ENCODE measurements at places on chromosomes 16 and 17. TPM values are rescaled to one million over a fixed set of nuclear protein-coding genes. Genes with fewer than 3 reads are reported as not detected.

Gene COIL
- total RNA-seq, result 9.4 TPM

Gene MYLK3
- total RNA-seq, result 230 TPM

Gene ENPP7
- total RNA-seq, result not detected

DNA sequence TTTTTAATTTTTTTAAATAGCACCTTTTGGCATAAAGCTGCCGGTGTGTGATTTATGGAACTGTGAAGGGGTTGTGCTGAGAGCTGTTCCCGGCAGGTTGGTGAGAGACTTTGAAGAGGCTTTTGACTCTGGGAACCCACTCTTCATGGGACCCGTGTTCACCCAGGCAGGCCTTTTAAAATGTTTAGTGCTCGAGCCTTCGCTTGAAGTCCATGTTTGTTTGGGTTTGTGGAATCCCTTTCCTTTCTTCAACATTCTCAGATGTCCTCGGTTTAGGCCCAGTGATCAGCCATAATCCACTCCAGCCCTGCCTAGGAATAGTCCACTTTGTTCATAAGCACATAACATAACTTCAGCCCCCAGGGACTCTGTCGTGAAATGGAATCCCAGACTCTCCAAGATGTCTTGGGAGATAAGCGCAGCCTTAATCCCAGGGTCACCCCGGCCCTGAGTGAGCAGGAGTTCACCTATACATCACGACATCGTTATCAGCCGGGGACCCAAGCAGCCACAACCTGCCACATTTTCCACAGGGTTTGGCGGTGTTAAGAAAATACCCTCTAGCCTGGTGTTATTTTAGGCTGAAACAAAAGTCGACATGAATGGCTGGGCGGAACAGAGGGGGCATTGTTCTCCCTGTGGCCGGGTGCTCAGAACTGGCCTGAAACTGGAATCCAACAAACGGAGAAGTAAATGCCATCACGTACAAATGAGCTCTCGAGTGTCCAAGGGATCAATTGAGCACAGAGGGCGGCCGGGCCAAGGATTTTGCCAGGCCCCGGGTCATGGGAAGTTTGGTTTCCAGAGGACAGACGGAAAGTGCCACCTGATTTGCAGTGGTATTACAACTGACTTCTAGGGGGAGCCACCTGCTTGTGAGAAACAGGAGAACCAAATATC lies 145.7 kb upstream of the IRX3 start:
- DNase-seq, result no peak

DNA sequence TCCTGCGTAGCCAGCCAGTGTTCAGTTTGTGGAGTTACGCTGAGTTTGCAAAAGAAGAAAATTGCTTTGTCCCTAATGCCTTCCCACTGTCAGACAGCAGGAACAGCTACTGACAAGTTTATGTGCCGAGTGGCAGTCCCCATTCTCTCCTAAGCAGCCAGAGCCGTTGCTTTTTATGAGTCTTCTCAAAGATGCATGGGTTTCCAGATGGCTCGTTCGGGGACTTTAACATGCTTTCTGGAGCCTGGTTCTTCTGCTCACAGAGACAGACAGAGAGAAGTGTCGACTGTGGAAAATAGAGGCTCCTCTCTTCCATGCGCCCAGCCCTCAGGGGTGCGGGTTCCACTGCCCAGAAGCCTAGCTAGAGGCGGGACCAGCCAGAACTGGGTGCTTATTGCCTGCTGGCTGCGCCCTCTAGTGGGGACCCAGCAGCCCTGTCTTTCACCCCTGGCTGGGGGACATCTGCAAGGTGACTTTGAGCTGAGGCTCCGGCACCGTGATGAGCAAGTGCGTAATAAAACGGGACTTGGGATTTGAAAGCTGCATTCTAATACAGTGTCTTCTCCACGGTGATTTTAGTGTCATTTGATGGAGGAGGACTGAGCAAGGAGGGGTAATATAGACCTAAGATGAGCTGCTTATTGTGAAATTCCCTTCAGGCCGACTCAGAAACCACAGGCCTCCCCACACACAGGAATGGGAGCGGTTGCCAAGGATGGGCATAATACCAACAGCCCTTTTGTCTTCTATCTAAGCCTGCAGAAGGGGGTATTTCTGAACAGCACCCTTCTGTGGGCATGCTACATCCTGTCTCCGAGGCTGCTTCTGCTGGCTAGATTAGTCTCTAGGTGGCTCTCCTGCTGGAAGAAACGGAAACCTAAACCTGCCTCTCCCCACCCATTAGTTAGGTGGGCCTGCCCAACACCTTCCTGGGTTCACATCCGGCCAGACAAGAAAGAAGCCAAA lies 73.1 kb downstream of the CCDC182 start:
- peak; percentile 81 for DNase-seq

GRCh38 chr17:33118391-33119075 lies 126.9 kb downstream of the SPACA3 start:
- no peak for DNase-seq

DNA sequence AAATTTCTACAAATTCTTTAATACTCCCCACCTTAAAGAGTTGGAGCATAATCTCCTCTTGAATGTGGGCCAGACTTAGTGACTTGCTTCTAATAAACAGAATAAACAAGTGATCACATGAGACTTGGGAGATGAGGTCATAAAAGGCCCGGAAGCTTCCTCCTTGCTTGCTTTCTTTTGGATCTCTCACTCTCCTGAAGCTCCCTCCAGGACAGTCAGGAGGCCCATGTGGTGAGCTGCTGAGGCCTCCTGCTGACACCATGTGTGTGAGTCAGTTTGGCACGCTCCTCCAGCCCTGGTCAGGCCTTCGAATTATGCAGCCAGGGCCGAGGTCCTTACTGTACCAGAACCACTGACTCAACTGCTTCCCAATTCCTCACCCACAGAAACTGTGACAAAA lies 53.2 kb downstream of the NDEL1 start:
- DNase-seq, result peak; percentile 69

DNA sequence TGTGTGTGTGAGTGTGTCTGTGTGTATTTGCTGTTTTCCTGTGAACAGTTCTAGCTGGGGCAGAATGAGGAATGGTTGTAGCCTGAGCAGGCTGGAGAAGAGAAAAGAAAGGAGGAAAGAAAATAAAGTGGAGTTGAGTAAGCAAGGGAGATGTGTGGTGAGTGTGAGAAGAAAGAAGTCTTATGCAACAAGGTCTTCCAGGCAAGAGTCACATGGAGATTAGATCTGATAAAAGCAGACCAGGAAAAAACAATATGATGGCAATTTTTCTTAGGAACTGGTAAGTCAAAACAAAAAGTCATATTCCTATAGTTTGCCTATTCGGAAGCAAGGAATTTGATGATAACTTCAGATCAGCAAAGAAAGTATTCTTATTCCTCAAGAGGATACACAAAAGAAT lies 125.0 kb downstream of the HS3ST3A1 start:
- DNase-seq, result no peak

DNA sequence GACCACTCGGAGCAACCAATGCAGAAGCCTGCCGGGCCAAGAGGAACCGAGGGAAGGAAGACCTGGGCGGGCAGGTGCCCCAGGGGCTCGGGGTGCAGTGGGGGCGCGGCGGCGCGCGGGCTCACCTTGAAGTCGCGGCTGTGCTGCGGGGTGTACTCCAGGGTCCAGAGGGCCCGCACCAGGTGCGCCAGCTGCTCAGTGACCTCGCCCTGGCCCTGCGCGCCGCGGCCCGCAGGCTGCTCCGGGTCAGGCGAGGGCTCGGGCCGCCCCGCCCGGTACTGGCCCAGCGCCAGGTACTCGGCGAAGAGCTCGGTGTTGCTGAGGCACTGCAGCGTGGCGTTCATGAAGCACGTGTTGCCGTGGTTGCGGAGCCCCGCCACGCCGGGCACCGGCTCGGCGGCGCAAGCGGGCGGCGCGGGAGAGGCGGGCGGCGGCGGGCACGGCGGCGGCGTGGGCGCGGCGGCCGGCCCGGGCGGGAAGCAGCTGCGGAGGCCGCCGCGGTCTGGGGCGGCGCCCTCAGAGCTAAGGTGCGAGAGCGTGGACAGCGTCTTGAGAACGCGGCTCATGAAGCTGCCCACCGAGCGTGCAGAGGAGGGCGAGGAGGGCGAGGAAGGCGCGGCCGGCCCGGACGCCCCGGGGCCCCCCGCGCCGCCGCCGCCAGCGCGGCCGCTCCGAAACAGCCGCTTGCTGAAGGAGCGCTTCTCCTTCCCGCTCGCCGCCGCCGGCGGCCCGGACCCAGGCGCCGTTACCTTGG lies 562 bp downstream of the USP31 start:
- peak; percentile 79 for DNase-seq

- no peak for DNase-seq
Measured at GRCh38 chr16:85566561-85567100, 46.5 kb upstream of the GSE1 start.

DNA sequence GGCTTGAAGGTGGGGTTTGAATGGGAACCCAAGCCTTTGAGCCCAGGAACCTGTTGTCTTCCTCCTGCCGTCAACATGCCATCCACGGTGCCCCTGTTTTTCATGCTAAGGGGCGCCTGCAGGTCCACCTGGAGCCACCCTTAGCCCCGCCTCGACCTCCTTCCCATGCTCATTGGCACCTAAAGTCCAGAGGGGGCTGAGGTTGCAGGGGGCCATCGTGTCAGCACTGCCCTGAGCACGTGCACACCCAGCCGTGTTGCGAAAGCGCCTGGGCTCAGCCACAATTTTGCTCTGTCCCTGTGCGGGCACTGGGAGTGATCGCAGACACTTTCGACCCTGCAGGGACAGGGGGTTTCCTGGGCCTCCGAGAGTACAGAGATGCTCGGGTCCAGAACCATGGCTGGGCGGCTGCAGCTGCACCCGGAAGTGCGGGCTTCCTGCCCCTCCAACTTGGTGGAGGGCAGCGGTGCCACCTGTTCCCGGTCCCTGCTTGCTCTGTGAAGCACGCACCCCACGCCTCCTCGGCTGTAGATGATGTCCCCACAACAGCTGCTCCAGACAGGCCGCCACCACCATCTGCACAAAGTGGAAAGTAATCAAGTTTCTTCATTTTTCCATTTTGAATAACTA lies 454.7 kb downstream of the CDH8 start:
- DNase-seq, result no peak

DNA sequence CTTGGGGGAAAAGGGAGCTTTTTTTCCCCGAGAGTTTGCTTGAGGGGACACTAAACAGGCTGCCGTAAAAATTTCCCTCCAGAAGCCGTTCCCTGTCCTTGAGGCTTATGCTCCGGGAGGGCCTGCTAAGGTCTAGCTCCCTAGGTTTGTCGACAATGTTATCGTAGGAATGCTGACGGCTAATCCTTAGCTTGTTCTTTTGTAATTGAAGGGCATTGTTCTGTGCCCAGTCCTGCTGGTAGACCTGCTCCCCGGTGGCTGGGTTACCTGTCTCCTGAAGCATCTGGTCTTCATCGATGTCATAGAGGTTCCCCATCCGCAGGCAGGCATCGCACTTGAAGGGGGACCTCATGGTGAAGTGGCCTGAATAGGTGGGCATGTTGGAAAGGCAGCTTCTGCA lies 418.7 kb downstream of the GRIN2A start:
- no peak for DNase-seq

DNA sequence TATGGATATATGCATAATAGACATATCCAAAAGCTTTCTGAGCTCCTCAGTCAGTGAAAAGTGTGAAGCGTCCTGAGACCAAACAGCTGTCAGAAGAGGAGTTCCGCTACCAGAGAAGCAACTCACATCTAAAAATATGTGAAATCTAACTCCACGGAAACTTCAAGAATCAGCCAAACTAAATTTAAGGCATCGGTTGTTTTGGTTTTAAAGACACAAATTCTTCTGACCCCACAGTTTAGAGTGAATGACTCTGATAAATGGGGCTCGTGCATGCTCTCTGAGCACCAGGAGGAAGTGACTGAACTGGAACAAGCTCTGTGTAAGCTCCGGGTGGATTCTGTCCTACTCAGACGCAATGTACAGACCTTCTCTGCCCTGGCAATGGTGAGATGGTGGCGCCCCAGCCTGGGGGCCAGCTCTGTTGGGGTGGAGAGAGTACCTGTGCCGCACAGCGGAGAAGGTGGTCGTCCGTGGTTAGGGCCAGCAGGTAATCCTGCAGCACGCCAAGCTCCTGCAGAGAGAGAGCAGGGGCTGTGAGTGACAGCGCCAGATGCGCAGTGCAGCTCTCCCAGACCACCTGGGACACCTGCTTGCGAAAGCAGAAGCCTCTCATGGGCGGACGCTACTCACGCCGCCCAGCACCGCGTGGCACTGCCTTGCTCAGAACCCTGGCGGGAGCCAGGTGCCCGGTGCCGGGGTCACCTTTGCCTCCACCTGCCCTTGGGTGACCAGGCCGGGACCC lies 44.4 kb upstream of the ATP2A3 start:
- no peak for DNase-seq

- DNase-seq, result peak; percentile 73
Measured at GRCh38 chr17:2222901-2223616, 80.5 kb downstream of the SMG6 start.

GRCh38 chr17:8910969-8911604 lies 43.6 kb upstream of the PIK3R6 start:
- no peak for DNase-seq

DNA sequence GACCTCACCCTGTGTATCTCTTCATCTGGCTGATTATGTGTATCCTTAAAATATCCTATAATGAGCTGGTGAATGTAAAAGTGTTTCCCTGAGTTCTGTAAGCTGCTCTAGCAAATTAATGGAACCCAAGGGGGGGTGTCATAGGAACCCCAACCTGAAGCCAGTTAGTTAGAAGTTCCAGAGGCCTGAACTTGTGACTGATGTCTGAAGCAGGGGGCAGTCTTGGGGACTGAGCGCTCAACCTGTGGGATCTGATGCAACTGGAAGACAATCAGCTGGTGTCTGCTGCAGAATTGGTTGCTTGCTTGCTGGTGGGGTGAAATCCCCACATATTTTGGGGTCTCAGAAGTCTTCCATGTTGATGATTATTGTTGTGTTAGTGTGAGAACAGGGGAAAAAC lies 75.7 kb upstream of the NKD1 start:
- DNase-seq, result no peak

DNA sequence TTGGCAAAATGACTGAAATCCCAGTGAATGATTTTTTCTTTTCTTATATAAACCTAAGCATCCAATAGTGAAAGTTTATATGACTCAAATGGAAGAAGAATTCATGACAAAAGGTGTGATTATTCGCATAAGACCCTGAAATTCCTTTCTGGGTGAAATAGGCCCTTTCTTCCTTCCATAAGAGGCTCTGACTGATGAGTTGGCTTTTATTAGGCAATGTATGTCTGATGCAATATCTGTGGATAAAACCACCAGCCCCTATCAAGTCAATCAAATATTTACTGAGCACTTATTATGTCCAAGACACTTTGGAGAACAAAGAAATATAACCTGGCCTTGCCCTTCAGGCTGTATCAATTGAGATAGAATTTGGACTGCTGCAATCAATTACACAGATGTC lies 316.6 kb downstream of the CDH13 start:
- no peak for DNase-seq

GRCh38 chr17:68205808-68206720 lies 41.8 kb upstream of the AMZ2 start:
- no peak for DNase-seq

GRCh38 chr17:66524877-66525276 lies 222.5 kb downstream of the PRKCA start:
- DNase-seq, result no peak

Data from left cardiac atrium (tissue), 4 donors.